ENCODE measurements at places on chromosomes 2 and 18.

DNA sequence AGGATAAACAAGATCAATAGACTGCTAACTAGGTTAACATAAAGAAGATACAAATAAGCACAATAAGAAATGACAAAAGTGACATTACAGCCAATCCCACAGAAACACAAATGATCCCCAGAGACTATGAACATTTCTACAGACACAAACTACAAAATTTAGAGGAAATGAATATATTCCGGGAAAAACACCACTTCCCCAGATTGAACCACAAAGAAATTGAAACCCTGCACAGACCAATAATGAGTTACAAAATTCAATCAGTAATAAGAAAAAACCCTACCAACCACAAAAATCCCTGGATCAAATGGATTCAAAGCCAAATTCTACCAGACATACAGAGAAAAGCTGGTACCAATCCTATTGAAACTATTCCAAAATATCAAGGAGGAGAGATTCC, 232.4 kb upstream of the RBMS1 start:
- no peak for DNase-seq

GRCh38 chr18:71998547-71999097, 545.5 kb downstream of the CBLN2 start:
- DNase-seq, result no peak

GRCh38 chr2:24881623-24882022, 38.4 kb downstream of the ADCY3 start:
- no peak for DNase-seq

GRCh38 chr18:31819106-31819924, 58.6 kb upstream of the SLC25A52 start:
- DNase-seq, result peak; percentile 63

DNA sequence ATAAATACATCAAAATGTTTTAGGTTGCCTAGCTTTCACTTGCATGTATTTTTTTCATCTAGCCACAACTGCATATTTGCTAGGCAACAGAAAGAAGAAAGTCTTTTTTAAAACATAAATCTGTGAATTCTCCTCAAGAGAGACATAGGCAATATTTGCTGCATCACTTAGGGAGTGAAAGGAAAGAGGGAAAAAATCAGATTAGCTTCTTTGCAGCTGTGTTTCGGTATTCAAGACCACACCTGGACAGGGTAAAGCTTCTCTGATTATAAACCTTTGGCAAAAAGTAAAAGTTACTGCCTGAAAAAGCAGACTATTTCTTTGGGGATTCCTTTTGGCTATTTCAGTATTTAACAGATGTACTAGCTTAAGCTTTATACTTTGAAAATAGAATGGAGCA, 280.9 kb upstream of the ZSWIM2 start:
- DNase-seq, result no peak

GRCh38 chr2:198186257-198186656, 381.9 kb downstream of the PLCL1 start:
- no peak for DNase-seq

DNA sequence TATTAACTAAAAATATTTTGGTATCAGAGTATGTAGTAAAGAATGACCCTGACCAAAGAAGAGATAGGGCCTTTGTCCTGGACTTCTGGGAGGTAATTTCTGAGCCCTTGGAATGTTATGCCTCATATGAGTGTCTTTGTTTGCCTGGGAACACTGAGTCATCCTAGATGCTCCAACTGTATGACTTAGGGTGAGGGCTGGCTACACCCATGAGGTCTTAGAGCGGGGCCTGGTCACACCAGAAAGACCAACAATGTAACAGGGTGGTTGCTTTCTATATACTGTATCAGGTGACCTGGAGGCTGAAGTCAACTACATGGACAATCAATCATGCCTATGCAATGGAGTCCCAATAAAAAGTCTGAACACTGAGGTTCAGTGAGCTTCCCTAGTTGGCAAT, 253.1 kb downstream of the MBD2 start:
- DNase-seq, result no peak

DNA sequence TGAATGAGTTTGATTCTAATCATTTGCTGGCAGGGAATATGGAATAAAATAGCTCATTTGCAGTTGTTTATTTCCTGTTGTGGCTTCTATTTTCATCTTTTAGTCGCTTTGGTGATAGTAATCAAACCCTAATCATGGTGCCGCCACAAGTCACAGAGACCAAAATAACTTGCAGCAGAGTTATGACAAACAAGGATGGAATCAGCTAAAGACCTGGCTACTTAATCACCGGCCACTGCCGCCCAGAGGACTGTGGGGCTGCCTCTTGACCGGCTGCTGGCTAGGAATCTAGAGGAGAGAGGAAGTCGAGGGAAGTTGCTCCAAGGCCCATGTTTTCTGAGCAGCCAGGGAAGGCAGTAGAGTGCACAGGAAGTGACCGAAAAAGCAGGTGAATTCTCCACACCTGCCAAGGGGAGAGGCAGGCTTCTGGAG, 5.1 kb upstream of the SMAD7 start:
- DNase-seq, result peak; percentile 80
